ENCODE measurements at places on chromosomes 5 and 9.

GRCh38 chr5:170431571-170431970 is 42.4 kb upstream of the KCNMB1 start:
- no peak for DNase-seq

DNA sequence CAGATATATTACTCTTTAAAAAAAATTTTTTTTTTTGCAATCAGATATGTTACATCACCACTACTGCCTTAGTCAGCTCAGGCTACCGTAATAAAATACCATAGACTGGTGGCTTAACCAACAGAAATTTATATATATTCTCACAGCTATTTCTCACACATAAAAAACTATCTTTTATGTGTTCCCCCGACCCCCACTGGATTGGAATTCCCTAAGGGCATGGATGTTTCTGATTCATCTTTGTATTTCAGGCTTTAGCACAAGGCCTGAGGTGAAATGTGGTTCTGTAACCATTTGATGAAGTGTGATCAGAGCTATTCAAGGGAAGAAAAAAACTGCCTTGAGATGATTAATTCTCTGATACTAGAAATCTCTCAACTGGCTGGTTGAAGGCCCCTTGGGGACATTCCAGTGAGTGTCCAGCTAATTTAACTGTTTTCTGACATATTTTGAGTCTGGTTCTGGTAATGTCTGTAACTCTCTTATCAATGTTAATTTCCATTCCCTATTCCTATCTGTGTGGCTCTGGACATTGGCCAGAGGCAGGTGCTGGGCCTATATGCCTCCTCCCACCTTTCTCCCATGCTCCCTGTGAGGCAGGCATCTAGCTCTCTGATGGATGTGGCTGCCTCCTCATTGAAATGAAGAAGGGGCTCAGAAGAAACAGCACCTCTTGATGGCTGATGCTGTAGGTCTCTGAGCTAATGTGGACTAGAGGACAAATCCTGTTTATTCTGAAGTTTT is 2.5 kb downstream of the CD14 start:
- no peak for DNase-seq

GRCh38 chr5:119059740-119060255 is 11.1 kb upstream of the DMXL1 start:
- no peak for DNase-seq

DNA sequence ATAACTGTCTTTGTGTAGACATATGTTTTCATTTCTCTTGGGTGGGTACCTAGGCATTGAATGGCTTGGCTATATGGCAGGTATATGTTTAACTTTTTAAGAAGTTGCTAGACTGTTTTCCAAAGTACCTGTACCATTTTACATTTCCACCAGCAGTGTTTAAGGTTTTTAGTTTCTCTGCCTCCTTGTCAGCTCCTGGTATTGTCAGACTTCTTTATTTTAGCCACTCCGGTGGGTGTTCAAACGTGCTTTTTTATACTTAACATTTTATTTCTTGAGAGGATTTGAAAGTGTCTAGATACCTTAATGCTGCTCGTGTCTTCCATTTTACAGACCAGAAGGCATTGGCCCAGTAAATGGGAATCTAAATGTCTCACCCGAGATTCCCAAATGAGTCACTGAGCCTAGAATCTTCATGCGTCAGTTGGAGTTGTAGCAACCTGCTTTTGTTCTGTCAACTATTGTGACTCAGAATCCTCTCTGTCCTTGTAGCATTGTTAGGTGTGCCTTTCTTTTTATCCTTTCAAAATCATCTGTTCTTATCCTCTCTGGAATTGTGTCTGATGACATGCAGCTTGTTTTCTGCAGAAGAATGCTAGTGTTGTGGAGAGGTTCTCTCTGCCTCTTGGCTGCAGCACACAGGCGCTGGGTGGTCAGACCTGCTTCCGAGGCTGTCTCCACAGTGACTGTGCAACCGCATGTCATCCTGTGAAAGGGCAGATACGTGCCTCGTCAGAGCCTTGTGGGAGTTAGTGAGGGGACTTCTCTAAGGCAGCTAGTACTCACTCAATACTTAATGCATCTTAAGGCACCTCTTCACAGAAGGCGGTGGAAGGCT is 291.8 kb downstream of the AOPEP start:
- DNase-seq: no peak

DNA sequence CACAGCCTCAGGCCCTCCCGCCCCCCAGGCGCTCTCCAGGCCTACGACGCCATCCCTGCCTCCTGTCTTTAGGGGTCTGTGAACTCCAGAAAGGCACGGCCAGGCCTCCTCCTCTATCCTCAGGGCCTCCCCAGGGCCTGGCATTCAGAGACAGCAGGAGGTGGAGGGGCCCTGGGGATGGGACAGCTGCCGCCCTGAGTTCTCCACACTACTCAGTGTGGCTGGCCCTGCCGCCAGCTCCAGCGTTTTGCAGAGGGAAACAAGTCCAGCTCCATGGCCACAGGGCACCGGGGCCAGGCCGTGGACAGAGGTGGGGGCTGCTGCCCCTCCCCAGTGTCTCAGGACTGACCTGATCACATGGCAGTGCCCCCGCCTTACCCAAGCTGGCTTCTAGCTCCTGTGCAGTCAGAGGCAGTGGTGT is 16.4 kb downstream of the SH3GLB2 start:
- no peak for DNase-seq

GRCh38 chr5:63094730-63095129 is 516.1 kb downstream of the LRRC70 start:
- DNase-seq: no peak

DNA sequence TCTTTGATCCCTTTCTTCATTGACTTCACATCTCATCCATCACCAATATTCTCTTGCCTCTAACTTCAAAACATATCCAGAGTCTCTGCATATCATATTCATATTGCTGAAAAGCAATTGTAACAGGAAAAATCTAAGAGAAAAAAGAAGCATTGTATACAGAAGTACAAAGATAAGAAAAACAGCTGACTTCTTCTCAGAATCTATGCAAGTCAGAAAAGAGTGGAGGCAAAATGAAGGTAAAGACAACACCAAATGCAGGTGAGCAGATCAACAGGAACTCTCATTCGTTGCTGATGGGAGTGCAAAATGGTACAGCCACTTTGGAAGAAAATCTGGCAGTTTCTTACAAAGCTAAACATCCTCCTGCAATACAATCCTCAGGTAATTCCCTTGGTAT is 155.6 kb downstream of the PHF2 start:
- DNase-seq: no peak

GRCh38 chr9:80030801-80031200 is 459.0 kb downstream of the TLE4 start:
- DNase-seq: no peak

DNA sequence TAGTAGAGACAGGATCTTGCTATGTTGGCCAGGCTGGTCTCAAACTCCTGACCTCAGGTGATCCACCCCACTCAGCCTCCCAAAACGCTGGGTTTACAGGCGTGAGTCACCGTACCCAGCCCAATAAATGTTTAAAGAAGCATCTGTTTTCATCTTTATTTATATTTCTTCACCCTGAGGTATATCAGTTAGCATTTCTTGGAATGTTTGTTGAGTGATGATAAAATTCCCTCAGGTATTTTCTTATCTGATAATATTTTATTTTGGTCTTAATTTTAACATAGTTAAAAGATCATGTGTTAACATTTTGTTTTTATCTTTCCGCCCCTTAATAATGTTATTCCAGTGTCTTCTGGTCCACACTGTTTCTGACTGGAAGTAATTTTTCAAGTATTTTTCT is 839.6 kb upstream of the CDH10 start:
- no peak for DNase-seq

GRCh38 chr5:107570181-107570580 is 100.6 kb downstream of the EFNA5 start:
- no peak for DNase-seq

- DNase-seq: no peak
Observed at GRCh38 chr9:134895567-134895907, 14.9 kb downstream of the FCN2 start.

DNA sequence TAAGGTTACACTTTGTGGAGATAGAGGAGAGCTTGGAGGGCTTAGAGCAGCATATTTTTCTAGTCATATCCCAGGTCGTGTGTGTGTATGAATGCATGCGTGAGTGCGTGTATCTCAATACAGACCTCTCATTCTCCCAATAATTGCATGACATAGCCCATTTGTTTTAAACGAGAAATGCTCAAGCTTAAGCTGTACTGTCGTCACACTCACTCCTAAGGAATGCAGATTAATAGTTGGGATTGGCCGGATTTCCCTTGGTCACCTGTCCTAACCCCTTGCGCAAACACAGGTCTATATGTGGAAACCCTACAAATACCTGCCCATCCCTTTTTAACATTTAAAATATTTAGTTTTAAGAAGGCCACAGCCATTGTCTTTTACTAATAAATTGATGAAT is 165.8 kb downstream of the SEMA5A start:
- no peak for DNase-seq

- DNase-seq: no peak
Observed at GRCh38 chr9:101220341-101220740, 164.5 kb downstream of the BAAT start.

DNA sequence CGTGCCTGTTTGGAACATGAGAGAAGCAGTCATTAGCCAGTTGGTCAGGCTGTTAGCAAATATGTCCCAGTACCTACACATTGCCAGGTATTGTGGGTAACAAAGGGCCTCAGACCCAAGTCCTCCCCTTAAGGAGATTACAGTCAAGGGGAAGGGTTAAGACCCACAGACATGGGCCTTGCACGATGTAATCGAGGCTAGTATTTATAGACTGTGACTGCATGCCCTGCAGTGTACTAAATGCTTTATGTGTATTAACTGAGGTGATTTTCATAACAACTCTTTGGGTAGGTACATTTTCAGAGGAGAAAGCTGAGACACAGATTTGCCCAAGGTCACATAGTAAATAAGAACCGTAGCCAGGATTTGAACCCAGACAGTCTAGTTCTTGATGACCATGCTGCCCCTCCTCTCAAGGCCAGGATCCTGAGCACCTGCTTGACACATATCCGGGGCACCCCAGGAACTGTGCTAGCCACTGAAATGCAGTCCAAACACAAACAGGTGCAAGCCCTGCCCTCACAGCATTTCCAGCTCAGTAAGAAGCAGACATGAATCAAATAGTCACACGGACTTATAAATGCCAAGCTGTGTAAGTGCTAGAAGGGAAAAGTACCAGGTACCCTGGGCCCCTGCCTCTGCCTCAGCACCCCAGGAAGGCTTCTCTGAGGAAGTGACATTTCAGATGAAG is 32.0 kb upstream of the GRPEL2 start:
- DNase-seq: no peak

- DNase-seq: no peak
Observed at GRCh38 chr9:122042056-122042455, 51.1 kb downstream of the TTLL11 start.

DNA sequence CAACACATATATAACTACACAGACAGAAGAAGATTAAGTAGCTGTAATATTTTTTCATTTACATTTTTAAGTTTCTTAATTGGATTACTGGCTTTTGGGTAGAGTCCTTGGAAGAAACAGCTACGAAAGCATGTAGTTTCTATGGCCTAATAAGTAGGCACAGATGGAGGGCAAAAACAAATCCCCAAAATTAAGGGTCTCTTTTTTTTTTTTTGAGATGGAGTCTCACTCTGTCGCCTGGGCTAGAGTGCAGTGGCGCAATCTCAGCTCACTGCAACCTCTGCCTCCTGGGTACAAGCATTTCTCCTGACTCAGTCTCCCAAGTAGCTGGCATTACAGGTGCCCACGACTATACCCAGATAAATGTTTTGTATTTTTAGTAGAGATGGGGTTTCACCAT is 27.1 kb upstream of the MTMR12 start:
- no peak for DNase-seq

GRCh38 chr5:63963926-63964325 is 1.7 kb upstream of the HTR1A start:
- DNase-seq: no peak

DNA sequence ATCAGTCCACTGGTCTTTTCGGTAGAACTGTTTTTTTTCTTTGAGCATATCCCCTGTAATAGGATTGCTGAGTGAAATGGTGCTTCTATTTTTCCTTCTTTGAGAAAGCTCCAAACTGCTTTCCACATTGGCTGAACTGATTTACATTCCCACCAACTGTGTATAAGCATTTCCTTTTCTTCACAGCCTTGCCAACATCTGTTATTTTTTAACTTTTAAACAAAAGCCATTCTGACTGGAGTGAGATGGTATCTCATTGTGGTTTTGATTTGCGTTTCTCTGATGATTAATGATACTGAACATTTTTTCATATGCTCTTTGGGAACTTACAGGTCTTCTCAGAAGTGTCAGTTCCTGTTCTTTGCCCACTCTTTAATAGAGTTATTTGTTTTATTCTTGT is 764.7 kb downstream of the MTRR start:
- DNase-seq: no peak

- DNase-seq: no peak
Observed at GRCh38 chr9:125487842-125488241, 219.2 kb downstream of the MAPKAP1 start.

- DNase-seq: no peak
Observed at GRCh38 chr9:83433846-83434245, 104.4 kb downstream of the FRMD3 start.

GRCh38 chr9:37325778-37326177 is 96.7 kb upstream of the GRHPR start:
- DNase-seq: no peak

DNA sequence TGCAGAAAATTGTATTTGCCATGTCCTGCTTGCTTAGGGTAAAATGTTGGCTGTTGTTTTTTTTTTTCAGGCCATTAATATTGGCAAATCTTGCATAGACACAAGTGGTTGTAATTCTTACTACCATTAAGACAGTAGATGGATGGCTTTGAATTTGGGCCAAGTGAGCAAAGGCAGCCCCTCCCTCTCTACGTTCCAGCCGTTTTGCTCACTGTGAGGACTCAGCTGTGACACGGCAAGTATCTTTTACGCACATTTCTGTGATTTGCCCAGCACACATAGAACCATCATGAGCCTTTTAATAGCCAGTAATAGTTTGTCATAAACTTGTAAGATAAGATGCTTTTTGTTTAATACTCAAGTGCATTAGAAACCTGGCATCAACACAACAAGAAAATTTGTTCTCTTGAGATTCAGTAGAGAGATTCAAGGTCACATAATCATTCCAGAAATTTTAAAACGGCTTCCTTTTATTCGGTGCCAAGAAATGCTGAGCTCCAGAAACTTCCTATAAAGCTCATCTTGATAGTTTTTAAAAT is 205.2 kb upstream of the ADCY2 start:
- DNase-seq: no peak

- DNase-seq: no peak
Observed at GRCh38 chr9:128151309-128152132, 2.3 kb downstream of the LCN2 start.

DNA sequence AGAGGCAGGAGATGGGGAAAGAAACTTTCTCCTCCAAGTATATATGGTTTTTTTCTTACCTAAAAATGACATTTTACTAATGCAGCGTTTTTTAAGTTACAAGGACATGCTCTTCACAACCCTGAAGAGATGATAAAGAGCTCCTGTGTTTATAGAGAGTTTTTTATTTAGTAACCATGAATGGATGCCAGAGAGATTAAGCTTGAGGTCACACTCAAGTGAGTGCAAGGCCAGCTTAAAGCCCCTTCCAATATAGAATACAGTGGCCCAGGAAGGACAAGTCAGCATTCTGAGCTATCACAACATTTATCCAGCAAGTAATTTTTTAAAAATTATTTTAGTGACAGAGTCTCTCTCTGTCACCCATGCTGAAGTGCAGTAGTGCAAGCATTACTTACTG is 6.7 kb upstream of the HAVCR2 start:
- DNase-seq: no peak

GRCh38 chr5:56620903-56621677 is 194.3 kb upstream of the MAP3K1 start:
- DNase-seq: no peak

- no peak for DNase-seq
Observed at GRCh38 chr5:137954131-137954879, 65.0 kb downstream of the PKD2L2 start.

GRCh38 chr5:170846416-170846815 is 15.4 kb upstream of the RANBP17 start:
- DNase-seq: no peak

All from hippocampal formation (tissue), 2 donors.